ENCODE measurements at places on chromosomes 12 and 14.

DNA sequence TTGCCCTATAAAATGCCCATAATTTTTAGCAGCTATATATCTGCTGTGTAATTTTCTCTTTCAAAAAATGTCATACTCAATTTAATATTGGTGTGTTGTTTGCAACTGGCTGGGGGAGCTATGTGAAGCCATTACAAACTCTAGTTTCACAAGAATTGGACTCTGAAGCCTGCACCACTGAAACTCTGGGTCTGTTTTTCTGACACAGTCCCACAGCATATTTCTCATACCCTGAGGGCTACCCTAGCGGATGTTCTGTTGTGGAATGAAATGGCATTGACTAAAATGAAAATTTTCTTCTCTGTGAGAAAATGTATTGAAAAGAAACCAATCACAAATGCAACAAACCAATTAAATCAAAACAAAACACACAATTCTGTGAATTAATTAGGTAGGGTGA, 284.6 kb upstream of the NPAS3 start:
- no peak for DNase-seq

- no peak for DNase-seq
These were observed 78.0 kb downstream of the AKAP6 start for GRCh38 chr14:32407130-32407529.

DNA sequence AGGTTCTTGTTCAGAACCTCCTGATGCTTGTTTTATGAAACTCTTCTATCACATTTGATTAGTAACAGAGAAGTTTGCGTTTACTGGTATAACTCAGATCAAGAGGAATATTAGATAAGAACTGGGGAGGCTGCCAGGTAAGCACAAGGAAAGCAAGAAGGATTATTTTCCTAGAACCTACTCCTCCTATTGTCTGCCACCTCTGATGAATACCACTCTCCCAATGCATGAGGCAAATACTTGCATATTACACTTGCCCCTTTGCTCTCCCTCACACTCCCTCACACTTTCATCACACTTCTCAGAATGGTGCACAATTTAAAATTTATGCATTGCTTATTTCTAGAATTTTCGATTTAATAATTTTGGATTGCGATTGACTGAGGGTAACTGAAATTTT, 43.6 kb downstream of the LIN7A start:
- DNase-seq = no peak

DNA sequence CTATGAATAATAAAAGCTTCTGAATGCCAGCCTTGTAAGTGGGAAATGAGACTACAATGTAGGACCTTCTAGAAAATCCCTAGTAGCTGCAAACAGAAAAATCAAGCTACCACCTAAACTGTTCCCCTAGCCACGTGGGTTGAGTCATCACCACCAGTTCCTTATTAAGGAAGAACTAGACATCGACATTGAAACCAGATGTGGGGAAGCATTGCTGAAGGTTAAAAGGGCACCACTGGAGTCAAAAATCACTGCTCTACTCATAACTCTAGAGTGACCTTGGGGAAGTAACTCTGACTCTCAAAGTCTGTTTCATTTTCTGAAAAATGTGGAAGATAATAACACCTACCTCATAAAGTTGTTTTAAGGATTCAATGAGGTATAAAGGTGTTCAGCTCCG, 9.4 kb upstream of the CNIH1 start:
- no peak for DNase-seq

GRCh38 chr12:118052324-118053070, 8.5 kb downstream of the WSB2 start:
- no peak for DNase-seq

Data from activated T-cell treated with anti-CD3 and anti-CD28 coated beads for 1 hour (primary cell).